ENCODE measurements at places on chromosomes 6 and 20. TPM values are rescaled to one million over a fixed set of nuclear protein-coding genes. Genes with fewer than 3 reads are reported as not detected.

GRCh38 chr6:25968769-25969168 is 6.2 kb downstream of the TRIM38 start:
- DNase-seq: no peak

The FRK gene
- total RNA-seq: 2.6 TPM

GRCh38 chr6:150345781-150346180 is 23.0 kb upstream of the IYD start:
- no peak for DNase-seq

DNA sequence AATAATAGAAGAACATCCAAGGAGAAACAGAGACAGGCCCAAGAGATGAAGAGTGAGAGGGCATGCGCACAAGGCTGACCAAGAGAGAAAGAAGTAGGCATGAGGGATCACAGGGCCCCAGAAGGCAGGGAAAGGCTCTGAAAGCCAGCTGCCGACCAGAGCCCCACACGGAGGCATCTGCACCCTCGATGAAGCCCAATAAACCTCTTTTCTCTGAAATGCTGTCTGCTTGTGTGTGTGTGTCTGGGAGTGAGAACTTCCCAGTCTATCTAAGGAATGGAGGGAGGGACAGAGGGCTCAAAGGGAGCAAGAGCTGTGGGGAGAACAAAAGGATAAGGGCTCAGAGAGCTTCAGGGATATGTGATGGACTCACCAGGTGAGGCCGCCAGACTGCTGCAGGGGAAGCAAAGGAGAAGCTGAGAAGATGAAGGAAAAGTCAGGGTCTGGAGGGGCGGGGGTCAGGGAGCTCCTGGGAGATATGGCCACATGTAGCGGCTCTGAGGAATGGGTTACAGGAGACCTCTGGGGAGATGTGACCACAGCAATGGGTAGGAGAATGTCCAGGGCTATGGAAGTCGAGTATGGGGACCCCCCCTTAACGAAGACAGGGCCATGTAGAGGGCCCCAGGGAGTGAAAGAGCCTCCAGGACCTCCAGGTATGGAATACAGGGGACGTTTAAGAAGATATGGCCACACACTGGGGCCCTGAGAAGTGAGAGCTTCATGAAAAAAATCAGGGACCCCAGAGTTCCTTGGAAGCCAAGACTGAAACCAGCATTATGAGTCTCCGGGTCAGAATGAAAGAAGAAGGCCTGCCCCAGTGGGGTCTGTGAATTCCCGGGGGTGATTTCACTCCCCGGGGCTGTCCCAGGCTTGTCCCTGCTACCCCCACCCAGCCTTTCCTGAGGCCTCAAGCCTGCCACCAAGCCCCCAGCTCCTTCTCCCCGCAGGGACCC is 981 bp upstream of the TNF start:
- no peak for DNase-seq

GRCh38 chr20:21507400-21508229 is 6.2 kb downstream of the NKX2-2 start:
- DNase-seq: no peak

The CRISP2 gene
- 0.96 TPM for total RNA-seq

The VSX1 gene
- 0.24 TPM for total RNA-seq

The TRIM31 gene
- 1.7 TPM for total RNA-seq

The HEBP2 gene
- total RNA-seq: 6.7 TPM

- DNase-seq: peak; percentile 43
These were observed 13.5 kb downstream of the THBS2 start for GRCh38 chr6:169240125-169240524.

GRCh38 chr20:35133735-35134134 is 13.4 kb downstream of the EDEM2 start:
- DNase-seq: no peak

DNA sequence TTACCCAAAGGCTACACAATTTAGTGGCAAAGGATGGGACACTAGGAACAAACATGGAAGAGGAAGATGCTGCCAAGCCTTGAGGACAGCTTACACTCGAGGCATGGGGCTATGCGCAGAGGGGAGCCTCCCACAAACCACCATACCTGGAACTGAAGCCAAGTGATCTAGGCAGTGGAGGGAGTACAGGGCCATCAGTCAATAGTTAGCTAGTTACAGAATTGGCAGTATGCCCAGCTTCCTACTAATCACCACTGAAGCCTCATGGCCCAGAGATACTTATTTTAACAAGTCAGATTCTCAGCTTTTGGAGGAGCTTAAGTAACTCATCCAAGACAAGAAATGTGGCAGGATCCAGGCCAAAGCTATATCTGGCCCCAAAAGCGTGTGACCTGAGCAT is 226.6 kb upstream of the MOCS1 start:
- no peak for DNase-seq

The TNNC2 gene
- total RNA-seq: not detected

GRCh38 chr6:3007571-3007970 is 7.9 kb downstream of the NQO2 start:
- no peak for DNase-seq

The SLC17A1 gene
- 6.5 TPM for total RNA-seq

DNA sequence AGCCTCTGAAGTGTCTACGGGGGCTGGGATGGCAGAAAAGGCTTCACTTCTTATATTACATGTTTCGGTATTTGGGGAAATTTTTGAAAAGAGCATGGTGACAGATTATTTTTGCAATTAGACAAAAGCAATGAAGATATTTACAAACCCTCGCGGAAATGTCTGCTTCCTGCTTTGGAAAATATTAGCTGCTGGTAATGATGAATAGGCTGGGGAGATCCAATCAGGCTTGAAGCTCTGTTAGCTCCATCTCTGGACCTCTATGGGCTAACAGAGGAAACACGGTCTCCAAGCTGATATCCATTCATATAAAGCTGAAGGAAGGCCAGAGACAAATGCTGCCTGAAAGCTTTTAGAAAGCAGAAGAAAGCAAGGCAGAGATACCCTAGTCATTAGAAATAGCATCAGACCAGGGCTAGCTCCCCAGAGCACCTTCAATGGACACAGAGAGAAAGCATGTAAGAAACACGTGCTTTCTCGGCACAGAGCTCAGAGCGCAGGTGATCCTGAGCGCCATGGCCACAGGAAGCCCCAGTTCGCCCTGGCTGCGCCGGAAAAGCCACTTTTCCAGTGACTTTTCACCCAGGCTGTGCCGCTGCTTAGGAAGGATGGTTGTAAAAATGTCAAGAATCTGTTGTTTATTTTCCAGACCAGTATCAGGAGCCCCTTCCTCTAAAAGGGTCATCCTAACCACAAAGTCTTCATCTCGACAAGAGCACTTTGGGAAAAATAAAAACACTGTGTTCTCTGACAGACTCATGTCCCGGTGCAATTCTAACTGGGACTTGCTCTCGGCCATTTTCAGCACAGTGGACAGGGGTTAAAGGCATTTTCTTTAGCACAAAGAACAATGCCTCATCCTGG is 68.5 kb upstream of the NFATC2 start:
- no peak for DNase-seq

DNA sequence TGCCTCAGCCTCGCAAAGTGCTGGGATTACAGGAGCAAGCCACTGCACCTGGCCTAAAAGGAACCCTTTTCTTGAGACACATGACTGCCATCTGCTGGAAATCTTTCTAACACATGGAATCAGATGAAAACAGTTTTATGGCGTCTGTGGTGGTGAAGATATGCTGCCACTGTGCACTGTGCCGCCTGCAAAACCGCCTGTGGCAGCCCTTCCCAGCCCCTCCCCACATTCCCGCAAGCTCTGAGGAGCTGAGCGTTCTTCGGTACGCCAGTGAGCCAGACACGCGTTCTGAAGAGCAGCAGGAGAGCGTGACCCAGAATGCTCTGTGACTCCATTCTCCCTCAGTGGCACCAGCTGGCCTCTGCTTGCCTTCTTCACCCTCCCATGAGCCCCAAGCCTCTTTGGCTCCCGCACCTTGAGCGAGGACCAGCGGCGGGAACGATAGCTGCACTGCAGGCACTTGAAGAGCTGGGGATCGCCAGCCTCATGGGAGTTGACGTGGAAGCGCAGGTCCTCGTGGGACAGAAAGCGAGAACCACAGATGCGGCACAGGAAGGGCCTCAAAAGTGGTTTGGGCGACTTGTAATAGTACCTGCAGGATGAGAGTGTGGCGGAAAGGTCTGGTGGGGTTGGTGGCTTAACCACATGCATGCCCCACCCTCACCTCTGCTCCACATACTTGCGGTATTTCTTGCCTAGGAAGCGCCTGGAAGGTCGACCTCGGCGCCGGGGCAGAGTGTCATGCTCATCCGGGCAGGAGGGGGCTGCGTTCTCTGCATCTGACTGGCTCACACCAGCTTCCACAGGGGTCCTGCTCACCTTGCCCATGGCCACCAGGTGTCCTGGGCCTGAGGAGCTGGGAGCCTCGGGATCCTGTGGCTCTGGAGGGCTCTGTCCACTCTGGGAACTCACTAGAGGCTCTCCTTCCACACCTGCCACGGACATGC is 8.7 kb downstream of the ZNF335 start:
- peak; percentile 47 for DNase-seq

Data from umbilical cord (tissue), 2 donors.